Activated CD4-positive, alpha-beta T cell treated with anti-CD3 and anti-CD28 coated beads for 48 hours (primary cell): ENCODE measurements at places on chromosomes 3 and 15.

DNA sequence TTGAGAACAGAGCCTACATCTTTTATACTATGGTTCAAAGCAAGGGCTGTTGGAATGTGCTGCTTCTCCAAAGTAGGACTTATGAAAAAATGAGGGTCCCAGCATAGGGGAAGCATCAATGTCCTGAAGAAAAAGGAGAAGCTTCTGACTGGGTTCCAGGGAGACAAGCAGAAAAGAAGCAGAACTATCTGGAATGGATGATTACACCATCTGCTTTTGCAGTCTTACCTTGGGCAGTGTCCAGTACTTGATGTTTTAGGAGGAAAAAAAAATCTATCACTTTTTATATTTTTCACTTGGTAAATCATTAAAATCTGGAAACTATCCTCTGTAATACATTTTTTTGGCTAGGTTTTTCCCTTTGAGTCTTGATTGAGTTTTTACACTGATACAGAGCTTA lies 57.9 kb upstream of the DPH6 start:
- DNase-seq: no peak

DNA sequence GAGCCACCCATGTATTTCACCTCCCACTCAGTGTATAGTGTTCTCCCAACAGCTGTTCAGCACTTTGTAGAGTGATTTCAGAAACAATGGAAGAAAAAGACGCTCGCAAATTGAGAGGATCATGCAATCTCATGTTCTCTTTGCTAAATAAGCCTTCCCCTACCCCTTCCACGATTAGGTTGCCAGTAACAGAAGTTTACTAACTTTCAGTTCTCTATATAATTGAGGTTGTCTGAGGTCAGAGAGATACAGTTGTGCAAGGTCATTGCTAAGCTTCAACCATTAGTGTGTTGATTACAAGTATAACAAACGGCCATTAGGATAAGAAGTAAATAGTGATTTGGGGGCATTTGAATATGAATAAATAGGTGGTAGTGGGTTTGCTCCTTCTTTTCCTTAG lies 99.6 kb downstream of the TUSC7 start:
- DNase-seq: no peak

GRCh38 chr3:37941608-37942508 lies 48.7 kb upstream of the VILL start:
- no peak for DNase-seq

DNA sequence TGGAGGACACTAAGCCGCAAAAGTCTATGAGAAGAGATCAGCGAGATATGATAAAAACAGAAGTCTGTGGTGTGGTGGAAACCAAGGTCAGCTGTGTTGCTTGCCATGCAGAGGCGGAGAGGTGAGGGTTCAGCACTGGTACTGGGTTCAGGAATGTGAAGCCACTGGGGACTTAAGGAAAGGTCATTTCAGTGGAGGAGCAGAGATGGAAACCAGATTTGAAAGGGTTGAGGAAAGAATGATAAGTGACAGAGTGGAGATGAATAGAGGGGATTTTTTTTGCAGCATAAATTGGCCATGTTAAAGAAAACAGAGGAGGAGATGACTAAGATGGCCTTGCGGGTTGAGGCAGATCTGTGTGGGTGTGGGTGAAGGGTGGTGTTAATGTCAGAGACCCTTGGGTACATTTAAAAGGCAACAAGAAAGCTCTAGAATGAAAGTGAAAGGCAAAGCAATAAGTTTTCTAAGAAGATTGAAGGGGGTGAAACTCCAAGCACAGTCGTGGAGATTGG lies 265.5 kb downstream of the ADAMTSL3 start:
- peak; percentile 36 for DNase-seq

DNA sequence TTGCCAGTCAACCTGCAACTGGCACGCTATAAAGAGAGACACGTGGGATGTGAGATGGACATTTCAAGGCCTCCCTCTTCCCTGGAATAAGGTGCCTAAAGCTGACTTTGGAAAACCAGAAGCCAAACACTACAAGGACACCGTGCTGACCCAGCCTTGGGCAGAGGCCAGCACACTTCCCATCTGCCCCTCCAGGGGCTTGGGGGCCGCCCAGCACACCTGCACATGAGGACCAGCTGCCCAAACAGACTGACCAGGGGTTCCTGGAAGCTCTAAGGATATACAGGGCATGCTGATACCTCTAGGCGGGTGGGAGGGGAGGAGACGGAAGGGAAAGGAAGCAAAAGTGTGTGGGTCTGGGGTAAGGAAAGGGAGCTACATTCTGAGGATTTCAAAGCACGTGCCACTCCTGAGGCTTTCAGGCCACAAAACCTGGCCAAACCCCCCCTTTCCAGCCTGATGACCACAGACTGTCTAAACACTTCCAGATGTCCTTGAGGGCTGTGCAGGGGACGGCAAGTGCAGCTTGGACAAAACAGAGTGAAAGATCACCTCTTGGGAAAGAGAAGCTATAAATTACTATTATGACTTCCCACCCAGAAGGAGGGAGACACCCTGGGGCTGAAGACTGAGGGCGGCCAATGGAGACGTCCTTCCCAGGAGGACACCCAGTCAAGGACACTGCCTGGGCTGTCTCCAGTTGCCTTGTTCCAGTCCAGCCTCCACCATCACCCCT lies 57.9 kb downstream of the ADCY5 start:
- no peak for DNase-seq
